ENCODE measurements at places on chromosomes 7 and 10. TPM values are rescaled to one million over a fixed set of nuclear protein-coding genes. Genes with fewer than 3 reads are reported as not detected.

Gene DRGX
- not detected for total RNA-seq

Gene AKR1C8
- 0.55 TPM for total RNA-seq

DNA sequence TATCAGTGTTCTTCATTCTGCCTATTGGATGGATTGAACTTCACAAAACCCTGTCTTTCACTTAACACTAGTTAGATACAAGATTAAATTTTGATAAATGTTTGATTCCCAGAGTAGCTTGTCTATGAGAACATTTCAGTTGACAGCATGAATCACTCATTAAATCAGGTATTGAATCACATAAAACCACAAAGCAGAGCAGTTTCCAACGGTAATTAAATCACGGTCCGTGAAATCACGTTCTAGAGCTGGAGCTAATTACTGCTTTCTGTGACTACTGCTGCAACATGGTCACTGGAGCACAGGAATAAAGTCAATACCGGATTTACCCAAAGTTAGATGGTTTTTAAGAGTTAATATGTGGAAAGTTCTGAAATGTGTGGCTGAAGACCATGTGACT is 257.8 kb upstream of the PCDH15 start:
- no peaks in the 10 kb centered on the region for H3K4me1 ChIP-seq
- H3K27ac ChIP-seq, result no peak overlapping the region
- no peak for DNase-seq
- H3K27me3 ChIP-seq, result no peaks in the 10 kb centered on the region
- no peak overlapping the region for H3K4me3 ChIP-seq

Gene XRCC2
- 0.46 TPM for total RNA-seq

Gene CADPS2
- 46.1 TPM for total RNA-seq

DNA sequence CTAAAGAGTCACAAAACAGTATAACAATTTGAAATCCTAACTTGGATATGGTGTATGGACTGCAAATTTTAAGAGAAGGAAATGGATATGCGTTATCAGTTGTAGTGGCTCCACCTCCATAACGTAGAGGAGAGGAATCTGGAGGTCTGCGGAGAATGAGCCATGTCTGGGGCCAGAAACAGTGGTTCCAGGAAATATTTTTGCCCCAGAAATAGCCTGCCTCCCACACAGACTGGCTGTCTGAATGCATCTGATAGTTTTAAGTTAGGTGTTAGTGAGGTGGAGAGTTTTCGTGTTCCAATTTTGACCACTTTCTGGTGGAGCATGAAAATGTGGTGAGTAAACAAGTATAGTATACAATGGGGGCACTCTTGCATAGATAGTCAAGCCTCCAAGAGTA is 1.6 kb downstream of the PHTF2 start:
- peaks cover 23% of the 10 kb centered on the region for H3K4me1 ChIP-seq
- peak overlapping the region; percentile 93 for H3K4me3 ChIP-seq
- no peaks in the 10 kb centered on the region for H3K36me3 ChIP-seq
- H3K27ac ChIP-seq, result no peak overlapping the region
- no peak for DNase-seq
